ENCODE measurements at places on chromosomes 5 and 9.
A peak's percentile ranks its signal among the peaks of the same experiment; 100 is the strongest.

DNA sequence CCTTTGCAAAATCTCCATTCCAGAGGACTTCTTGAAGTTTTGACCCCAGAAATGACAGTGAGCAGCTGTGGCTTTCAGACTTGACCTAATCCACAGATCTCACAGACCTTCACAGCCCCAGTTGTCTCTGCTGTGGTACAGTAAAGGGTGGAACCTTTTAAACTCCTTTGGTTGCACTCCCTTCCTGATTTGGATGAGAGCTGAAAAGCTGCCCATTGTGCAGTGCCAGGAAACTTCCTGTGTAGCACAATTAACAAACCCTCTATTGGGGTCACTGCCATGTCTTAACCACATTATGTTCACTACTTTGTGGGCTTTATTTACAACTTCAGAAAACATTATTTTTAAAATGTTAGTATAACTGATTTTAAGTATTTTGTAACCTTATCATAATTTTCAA is 56.7 kb upstream of the PCSK5 start:
- DNase-seq, result no peak

GRCh38 chr5:161086461-161086860 is 234.4 kb upstream of the ATP10B start:
- no peak for DNase-seq

DNA sequence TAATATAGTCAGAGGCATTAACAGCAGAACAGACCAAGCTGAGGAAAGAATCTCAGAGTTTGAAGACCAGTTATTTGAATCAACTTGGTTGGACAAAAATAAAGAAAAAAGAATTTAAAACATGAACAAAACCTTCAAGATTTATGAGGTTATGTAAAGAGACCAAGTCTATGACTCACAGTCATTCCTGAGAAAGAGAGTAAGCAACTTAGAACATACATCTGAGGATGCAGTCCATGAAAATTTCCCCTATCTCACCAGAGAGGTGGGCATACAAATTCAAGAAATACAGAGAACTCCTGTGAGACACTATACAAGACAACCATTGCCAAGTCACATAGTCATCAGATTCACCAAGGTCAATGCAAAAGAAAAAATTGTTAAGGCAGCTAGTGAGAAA is 17.4 kb upstream of the C9orf72 start:
- no peak for DNase-seq

- no peak for DNase-seq
These were observed 7.0 kb upstream of the MRNIP start for GRCh38 chr5:179865491-179866240.

GRCh38 chr5:1554410-1554967 is 30.7 kb upstream of the LPCAT1 start:
- DNase-seq, result no peak

GRCh38 chr5:61339764-61340163 is 7.7 kb downstream of the ZSWIM6 start:
- DNase-seq, result no peak

GRCh38 chr5:52727576-52727975 is 60.1 kb upstream of the ITGA1 start:
- DNase-seq, result no peak

DNA sequence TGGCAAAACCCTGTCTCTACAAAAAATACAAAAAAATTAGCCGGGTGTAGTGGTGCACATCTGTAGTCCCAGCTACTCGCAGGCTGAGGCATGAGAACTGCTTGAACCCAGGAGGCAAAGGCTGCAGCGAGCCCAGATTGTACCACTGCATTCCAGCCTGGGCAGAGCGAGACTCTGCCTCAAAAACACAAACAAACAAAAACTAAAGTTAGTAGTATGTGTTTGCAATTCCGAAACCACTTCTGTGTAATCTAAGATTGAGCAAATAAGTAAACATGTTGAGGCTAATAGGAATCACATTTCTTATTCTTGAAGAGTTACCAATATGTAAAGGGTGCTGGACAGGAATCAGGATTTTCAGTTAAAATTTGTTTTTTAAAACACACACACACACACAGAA is 70.0 kb upstream of the SUSD1 start:
- DNase-seq, result no peak

- no peak for DNase-seq
These were observed 26.3 kb upstream of the FST start for GRCh38 chr5:53453898-53454718.

GRCh38 chr9:86511614-86512360 is 157.6 kb upstream of the TUT7 start:
- DNase-seq, result no peak

GRCh38 chr5:131303537-131303936 is 39.7 kb downstream of the CDC42SE2 start:
- DNase-seq, result no peak

- DNase-seq, result no peak
These were observed 515 bp downstream of the LCP2 start for GRCh38 chr5:170296935-170297588.

GRCh38 chr9:135065804-135066203 is 21.7 kb upstream of the OLFM1 start:
- DNase-seq, result no peak

GRCh38 chr5:148120317-148120716 is 48.0 kb upstream of the SPINK14 start:
- DNase-seq, result no peak

DNA sequence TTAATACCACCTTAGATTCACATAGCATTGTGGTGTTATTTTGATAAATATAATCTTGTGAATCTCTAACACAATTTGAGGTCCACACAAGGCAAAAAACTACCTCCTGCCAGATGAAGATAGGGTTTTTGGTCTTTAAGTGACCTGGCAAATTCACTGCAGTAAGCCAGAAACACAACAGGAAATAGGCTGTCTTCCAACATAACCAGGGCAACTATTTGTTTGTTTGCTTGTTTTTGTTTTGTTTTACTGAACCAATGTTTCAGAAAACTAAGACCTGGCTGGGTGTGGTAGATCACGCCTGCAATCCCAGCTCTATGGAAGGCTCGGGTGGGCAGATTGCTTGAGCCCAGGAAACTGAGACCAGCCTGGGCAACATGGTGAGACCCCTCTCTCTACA is 95.5 kb downstream of the USP20 start:
- DNase-seq, result no peak

DNA sequence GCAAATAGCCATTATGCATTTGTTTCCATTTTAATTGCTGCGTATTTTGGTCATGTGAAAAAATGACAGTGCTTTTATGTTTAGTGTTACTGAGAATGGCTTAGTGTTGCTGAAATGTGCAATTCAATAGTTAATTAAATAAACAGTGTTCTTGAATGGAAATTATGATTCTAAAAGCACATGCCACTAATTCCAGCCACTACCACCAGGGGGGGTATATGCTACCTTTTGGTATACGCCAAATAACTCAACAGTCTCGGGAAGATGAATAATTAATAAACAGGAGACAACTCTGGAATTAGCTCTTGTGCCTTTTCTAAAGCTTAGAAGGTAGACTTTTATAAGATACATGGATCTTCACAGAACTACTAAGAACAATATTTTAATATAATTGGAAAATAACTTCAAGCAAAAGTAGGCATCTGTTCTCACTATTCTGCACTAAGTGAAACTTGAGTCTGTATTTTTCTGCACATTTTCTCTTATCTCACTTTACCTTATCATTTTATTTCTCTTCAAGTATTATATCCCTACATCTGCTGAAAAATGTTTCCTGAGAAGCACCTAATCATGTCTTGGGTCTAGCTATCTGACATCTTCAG is 83.5 kb upstream of the MINAR2 start:
- DNase-seq, result peak; percentile 8

DNA sequence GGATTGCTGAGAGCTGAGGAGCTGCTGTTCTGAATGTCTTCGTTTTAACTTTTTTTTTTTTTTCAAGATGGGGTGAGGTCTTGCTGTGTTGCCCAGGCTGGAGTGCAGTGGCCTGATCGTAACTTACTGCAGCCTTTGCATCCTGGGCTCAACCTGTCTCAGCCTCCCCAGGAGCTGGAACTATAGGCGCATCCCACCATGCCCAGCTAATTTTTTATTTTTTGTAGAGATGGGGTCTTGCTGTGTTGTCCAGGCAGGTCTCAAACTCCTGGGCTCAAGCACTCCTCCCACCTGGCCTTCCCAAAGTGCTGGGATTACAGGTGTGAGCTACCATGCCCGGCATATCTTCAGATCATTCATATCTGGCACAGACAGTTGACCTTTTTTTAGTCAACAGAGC is 46.5 kb downstream of the TRIO start:
- DNase-seq, result no peak

- DNase-seq, result no peak
These were observed 5.5 kb upstream of the DMRT2 start for GRCh38 chr9:1044643-1045042.

DNA sequence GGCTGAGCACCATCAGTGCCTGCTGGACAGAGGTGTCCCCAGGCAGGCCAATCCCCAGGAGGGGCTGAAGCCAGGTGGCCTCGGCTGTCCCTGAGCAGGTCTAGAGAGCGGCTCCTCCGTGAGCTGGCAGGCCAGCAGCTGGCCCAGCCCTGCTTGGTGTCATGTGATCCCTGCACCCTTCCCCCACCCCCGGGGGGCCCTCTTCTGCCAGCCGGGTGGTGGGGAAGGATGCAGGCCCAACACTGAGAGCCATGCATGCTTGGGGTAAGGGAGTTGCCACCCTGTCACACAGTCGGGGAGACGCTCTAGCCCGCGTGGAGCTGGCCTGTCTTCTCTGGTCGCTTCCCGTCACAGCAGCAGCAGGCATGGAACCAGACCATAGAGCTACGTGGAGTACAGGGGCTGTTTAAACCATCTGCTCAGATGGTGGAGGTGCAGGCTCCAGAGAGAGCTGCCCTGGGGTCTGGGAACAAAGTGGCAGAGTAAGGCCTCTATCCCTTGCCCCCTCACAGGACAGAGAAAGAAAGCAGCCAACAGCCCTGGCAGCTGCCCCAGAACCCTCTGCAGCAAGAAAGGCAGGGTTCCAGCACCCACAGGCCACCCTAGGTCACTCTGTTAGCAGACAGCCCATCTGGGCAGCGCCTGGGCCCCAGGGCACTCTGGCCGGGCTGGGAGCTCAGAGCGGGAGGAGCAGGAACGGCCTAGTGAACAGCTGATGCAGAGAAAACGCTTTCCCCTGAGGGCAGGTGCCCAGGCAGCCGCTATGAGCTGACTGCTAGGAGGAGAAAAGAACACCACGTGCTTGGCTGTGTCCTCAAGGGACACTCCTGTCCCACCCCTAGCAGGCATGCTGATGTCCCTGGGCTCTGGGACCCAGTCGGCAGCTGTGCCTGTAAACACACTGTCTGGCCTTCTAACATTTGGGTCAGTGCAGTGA is 6.8 kb downstream of the RALGDS start:
- no peak for DNase-seq

DNA sequence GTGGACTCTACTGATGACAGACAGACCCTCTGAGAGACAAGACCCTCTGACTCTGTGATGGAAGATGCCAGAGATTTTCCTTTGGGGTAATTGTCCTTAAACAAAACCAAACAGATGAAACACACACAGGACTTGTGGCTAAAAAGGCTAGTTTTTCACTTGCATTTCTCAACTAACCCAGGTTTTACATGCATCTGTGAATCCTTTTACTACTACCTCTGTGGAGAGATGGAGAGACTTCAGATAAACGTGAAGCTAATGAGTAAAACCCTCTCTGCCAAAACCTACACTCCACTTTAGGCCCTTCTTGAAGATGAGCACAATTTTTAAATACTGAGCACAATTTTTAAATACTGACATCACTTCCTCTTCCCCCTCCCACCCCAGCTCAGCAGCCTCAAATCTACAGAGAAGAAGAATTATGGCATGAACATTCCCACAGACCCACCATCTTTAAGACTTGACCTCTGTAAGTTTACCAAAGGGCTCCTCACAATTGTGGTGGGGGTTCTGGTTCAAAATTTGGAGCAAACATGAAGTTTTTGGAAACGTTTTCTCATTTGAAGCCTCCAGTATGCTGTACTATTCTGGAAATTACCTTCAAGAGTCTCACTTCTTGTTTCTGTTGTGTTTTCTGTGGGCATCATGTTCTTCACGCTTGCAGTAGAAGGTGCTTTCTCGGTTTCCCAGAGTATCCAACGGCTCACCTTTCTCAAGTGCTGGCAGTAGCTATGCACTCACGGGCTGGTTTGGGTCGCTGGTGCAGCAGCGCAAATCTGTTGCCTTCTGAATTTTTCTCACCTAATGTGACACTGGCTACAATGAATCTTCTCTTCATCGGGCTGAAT is 42.7 kb downstream of the ACER2 start:
- no peak for DNase-seq

- DNase-seq, result no peak
These were observed 181.9 kb upstream of the ADRA1B start for GRCh38 chr5:159734366-159734765.

- peak; percentile 39 for DNase-seq
These were observed 7.5 kb upstream of the GTF3C5 start for GRCh38 chr9:133023117-133023890.

DNA sequence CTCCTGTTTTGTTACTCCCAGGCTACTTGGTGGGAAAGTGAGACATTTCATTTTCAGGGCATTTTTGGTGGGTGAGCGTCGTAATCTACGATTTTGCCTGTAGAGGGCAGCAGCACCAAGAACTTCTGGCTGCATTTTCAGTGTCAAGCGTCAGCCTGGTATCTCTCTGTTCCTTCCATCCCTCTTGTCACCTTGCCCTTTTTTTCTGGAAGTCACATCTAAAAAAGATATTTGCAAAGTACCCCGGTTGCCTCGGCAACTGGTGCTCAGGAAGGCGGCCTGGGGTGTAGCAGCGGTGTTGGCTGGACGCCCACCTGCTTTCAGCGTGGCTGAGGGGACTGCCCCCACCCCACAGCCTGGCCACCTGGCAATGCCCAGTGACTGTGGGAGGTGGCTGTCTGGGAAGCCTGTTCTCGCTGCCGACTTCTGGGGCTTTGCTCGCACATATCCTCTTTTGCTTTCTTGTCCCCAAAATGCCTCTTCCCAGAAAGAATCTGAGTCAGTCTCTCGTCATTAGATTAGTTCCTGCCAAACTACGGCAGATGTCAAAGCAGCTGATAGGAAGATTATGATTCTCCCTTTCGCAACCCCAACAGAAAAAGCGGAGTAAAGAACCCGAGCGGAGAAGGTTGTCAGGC is 84.5 kb downstream of the ACER2 start:
- DNase-seq, result no peak

- no peak for DNase-seq
These were observed 18.0 kb downstream of the FAM174A start for GRCh38 chr5:100553209-100553608.

DNA sequence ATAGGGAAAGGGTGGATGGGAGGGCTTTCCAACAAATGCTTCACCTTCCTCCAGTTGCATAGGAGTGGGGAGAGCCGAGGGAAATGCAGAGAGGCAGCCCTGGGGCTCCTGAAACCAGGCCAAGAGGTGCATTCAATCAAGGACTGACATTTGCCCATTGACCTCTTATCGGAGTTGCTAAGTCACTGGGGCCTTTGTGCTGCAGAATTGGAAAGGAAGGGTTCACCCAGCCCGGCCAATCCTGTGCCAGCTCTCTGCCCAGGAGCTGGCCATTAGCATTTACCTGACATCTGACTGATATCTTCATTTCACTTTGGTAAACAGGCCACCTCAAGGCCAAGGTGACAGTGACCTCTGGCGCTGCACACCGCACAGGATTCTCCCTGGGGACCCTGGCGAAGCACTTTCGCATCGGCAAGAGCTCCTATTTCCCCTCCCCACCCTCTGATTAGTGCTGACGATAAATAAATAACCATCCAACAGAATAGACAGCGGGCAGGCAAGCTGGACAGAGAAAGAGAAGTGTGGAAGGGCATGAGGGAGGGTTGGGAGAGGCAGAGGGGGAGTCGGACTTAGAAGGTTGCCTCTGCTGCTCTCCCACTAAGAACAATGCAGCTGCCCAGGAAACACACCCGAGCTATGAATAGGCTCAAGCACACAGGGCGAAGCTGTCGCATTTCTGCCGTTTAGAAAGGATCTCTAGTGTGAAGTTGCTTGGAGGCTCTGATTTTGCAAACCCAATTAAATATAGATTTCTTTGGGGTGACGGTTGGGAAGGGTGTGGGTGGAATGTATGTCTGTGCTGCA is 57.0 kb upstream of the BOD1 start:
- no peak for DNase-seq
